Progenitor cell of endocrine pancreas (in vitro differentiated cells): ENCODE measurements at places on chromosomes 6 and 20.

GRCh38 chr20:1489325-1489724 is 1.9 kb downstream of the SIRPB2 start:
- no peak for DNase-seq

DNA sequence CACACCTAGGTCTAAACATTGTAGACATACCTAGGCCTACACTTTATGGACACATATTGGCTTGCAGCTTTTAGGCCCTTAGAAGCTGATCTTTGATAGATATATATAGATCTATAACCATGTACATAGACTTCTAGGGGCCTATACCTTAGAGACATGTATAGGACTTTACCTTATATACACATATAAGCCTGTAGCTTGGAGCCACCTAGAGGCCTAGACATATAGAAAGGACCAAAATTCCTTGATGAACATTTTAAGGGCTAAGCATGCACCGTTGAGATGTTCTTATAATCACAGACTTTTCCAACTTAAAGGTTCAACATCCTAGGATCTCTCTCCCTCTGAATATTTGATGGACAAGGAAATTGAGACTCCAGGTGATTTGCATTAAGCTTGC is 371.7 kb upstream of the SASH1 start:
- no peak for DNase-seq

DNA sequence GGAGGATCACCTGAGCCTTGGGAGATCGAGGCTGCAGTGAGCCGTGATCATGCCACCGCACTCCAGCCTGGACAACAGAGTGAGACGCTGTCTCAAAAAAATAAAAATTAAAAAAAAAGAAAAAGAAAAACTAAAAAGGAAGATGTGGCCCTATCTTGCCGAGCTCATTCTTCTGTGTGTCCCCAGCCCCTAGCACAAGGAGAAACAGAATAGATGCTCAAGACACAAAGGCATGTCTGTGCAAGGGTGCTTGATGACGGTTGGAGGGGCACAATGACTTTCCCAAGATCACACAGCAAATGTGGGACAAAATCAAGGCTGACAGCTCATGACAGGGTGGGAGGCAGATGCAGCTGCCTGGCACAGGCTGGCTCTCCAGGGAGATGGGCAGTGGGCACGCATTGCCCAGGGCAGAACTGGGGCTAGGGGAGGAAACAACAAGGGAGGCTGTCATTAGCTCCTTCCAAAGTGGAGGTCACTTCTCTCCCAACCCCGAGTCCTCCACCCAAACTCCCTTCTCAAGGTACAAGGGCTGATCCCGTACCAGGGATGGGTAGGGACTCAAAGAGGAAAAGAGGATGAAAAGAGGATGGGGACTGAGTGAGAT is 775 bp upstream of the NRSN2 start:
- DNase-seq = no peak

DNA sequence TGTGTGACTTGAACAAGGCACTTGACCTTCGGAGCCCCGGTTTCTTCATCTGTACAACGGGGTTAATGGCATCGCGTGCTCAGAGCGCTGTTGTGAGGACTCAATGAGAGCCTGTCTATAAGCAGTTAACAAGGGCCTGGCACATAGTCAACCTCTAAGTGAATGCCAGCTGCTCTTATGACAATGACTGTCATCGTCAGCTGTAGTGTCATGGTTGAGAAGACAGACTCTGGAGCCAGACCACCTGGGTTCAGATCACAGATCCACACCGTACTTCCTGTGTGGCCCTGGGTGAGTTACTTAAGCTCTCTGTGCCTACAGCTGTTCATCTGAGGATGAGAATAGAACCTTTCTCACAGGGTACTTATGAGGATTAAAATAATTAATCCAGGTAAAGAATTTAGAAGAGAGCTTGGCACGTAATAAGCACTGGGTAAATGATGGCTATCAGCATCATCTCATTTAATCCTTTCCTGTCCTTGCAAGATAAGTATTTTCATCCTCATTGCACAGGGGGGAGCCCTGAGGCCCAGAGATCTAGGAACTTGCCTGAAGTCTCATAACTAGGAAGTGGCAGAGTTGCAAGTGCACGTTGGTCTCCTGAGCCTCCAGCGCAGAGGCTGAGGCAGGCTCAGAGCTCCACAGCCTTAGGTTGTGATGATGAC is 105.3 kb downstream of the EYA2 start:
- DNase-seq = no peak
